ENCODE measurements at places on chromosomes 6 and 20.

DNA sequence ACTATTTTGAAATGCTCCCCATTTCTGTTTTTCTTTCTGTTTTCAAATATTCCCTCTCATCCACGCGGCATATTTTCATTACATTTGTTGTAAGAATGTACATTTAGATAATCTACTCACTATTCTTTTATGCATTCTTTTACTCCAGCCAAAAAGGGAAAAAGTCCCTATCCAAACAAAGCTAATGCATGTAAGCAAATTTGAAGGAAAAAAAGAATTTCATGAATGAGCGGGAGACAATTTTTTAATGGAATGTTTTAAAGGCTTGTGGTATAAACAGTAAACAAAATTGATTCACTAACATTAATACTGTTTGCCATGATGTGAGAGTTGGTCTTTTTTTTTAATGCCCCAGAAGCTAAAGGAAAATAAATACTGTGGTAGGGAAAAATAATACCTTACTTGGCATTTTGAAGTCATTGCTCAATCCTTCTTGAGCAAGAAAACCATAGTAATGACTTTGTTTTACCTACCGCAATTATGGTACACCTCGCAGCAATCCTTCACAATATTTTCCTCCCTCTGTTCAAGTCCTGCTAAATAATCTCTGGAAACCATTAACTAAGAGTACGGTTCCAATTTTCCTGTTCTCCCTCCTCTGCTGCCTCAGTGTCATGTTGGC lies 79.0 kb downstream of the BACH2 start:
- no peak for DNase-seq

- no peak for DNase-seq
Measured at GRCh38 chr6:125797886-125798444, 7.2 kb downstream of the NCOA7 start.

DNA sequence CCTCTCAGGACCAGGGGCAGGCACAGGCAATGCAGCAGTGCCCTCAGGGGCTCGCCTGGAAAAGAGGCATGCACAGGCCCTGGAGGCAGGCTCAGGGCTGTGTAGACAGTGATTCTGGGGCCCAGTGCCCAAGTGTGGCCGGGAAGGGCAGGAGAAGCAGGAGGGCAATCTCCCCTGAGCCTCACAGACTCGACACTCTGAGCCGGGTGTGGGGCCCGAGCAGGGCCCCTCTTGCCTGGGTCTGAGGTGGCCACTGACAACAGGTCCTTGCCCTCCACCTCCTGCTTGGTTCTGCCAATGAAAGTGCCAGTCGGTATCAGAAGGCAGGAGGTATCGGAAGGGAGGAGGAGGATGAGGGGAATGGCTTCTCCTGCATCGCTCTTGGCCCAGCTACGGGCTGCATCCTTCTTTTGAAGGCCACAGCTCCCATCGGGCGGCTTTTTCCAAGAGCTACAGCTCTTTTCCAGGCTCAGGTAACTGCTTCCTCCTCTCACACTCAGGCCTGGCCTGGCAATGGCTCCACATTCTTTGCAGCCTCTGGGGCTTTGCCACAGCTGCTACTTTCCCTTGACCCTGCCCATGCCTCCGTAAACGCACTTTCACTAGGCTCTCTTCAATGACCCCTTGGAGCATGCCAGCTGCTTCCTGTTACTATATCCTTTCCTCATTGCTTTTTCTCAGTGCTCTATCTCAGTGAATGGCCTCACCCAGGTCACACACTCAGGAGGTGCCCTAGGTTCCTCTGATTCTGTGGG lies 24.5 kb downstream of the GABRR2 start:
- no peak for DNase-seq

DNA sequence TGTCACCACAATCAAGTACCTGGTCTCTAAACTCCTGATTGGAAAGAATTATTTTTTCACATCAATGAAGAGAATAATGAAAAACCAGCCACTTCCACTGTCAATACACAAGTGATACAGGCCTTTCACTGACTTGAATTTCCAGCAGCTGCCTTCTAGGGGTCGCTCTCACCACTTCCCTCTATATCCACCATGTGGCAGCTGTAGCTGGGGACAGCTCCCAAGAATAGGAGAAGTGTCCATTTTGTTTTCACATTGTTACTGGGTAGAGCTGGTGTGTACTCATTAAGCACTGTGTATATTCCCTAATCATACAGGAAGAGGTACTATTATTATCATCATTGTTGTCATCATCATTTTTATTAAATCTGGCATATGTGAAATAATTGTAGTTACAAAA lies 438.4 kb upstream of the SPTLC3 start:
- DNase-seq: no peak

Measured in substantia nigra (tissue), 51 donors.